ENCODE measurements at places on chromosomes 7 and 10. TPM values are rescaled to one million over a fixed set of nuclear protein-coding genes. Genes with fewer than 3 reads are reported as not detected.

ASAH2B gene
- 3.3 TPM for total RNA-seq

SH2B2 gene
- 2.1 TPM for total RNA-seq

PIK3AP1 gene
- total RNA-seq = 0.36 TPM

GRCh38 chr7:87853237-87853864, 22.8 kb downstream of the SLC25A40 start:
- peaks cover 6% of the 10 kb centered on the region for H3K4me1 ChIP-seq
- peaks cover 8% of the 10 kb centered on the region for H3K36me3 ChIP-seq
- no peak overlapping the region for H3K27ac ChIP-seq
- no peaks in the 10 kb centered on the region for H3K27me3 ChIP-seq
- no peak for DNase-seq

DNA sequence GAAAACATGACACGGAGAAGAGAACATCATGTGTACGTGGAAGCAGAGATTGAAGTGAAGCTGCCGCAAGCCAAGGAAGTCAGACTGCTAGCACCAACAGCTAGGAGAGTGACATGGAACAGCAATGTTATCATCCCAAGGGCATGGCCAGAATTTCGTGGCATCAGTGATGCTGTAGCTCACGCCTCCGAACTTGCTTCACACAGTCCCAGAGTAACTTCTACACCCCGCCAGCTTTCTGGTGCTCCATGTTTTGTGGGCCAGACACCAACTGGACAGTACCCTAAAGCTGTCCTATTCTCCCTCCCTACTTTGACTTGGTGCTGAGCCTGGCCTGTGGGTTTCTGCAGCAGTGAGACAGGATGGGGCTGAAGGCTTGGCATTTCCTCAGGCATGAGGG, 33.0 kb upstream of the EMX2 start:
- H3K27ac ChIP-seq = no peak overlapping the region
- peaks cover 15% of the 10 kb centered on the region for H3K27me3 ChIP-seq
- no peak for DNase-seq
- no peaks in the 10 kb centered on the region for H3K4me1 ChIP-seq
- no peaks in the 10 kb centered on the region for H3K36me3 ChIP-seq

GRCh38 chr10:15222511-15222910, 54.0 kb upstream of the NMT2 start:
- H3K4me1 ChIP-seq = peaks cover 27% of the 10 kb centered on the region
- H3K27me3 ChIP-seq = no peaks in the 10 kb centered on the region
- no peak for DNase-seq
- no peak overlapping the region for H3K4me3 ChIP-seq
- H3K36me3 ChIP-seq = no peaks in the 10 kb centered on the region

DNA sequence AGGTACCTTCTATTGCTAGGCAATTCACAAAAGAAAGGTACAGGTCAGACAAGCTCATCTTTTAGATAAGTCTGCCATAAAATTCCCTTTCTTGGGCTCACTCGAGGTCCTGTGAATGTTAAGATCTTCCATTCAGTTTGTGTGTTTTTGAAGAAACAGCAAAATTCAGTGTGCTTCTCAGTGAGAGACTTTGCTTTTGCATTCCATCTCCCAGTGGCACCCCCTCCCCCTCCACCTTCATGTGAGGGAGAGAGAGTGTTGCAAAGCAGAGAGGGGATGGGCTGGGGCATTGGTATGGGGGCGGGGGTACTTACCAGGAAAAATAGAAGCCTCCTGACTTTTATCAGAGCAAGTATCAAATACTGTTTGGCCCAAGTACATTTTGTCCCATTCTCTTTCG, 3.8 kb upstream of the TECTB start:
- no peaks in the 10 kb centered on the region for H3K27me3 ChIP-seq
- peak overlapping the region; percentile 76 for H3K27ac ChIP-seq
- peaks cover 26% of the 10 kb centered on the region for H3K4me1 ChIP-seq
- no peak overlapping the region for H3K4me3 ChIP-seq
- H3K36me3 ChIP-seq = no peaks in the 10 kb centered on the region

- H3K36me3 ChIP-seq = no peaks in the 10 kb centered on the region
- peak overlapping the region; percentile 0 for H3K27ac ChIP-seq
- peaks cover 21% of the 10 kb centered on the region for H3K4me1 ChIP-seq
- no peaks in the 10 kb centered on the region for H3K27me3 ChIP-seq
- H3K4me3 ChIP-seq = peak overlapping the region; percentile 59
- peak; percentile 76 for DNase-seq
These were observed 133.5 kb downstream of the MTPAP start for GRCh38 chr10:30215623-30216022.

DNA sequence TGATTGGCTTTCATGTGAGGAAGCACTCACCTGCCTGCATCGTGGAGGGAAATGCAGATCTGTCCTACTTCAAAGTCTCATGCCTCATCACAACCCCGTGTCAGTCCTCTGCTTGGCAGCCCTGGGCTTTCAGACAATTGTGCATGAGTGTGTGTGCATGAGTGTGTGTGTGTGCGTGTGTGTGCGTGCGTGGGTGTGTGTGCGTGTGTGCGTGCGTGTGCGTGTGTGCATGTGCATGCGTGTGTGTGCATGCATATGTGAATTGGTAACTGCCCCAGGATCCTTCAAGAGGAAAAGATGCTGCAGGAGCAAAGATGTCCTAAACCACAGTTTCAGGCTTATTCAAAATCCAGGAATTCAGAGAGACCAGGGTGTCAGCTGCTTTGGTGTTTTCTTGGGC, 71.3 kb downstream of the LANCL2 start:
- H3K36me3 ChIP-seq = no peaks in the 10 kb centered on the region
- H3K4me3 ChIP-seq = no peak overlapping the region
- no peak overlapping the region for H3K27ac ChIP-seq
- DNase-seq = no peak
- H3K4me1 ChIP-seq = peaks cover 2% of the 10 kb centered on the region
- no peaks in the 10 kb centered on the region for H3K27me3 ChIP-seq

Data from osteoblast (primary cell).